ENCODE measurements at places on chromosomes 7 and 10.

DNA sequence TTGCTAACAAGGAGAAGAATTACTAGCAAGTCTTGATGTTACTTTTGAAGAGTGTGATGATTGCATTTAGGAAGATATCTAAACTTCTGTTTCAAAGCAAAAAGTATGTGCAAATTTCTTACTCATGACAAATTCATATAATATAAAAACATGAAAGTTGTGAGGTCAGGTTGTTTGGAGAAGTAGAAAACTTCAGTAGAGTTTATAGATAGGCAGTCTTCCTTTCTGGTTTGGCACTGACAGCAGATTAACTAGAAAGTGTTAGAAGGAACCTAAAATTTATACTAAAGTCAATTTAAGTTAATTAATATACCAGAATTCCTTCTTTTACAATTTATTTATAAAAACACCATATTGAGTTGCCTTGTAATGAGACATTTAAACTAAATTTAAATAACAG lies 16.9 kb downstream of the PTEN start:
- DNase-seq = no peak

DNA sequence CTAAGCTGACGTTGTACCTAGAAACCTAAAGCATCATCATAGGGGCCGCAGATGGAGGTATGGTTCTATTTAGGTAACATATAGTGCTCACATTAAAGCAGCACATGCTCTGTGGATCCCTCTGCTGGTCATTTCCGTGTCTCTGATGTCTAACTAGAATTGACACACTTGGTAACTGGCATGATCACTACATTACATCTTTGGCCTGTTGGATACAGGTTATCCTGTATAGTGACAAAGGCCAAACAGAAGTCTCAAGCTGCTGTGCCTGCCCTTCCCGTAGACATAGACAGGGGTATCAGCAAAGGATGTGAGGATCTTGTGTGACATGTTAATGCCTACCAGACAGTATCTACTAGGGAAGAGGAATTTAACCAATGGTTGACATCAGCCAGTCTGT lies 51.2 kb downstream of the KIF5B start:
- DNase-seq = no peak

DNA sequence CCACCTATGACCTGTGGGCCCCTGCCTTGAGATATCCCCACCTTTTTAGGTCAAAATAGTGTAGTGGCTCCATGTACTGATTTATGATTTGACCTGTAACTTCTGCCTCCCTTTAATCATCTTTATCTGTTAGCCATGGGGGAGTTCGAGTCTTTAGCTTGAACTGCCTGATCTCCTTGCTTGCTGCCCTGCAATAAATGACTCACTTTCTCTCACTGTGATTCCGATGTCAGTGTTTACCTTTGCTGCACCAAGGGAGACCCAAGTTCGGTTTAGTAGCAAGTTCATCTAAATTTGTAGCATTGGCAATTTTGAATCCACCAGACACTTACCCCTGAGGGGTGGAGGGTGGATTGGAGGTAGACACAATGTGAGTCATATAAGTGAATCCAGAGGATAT lies 814.6 kb upstream of the AUTS2 start:
- DNase-seq = no peak

DNA sequence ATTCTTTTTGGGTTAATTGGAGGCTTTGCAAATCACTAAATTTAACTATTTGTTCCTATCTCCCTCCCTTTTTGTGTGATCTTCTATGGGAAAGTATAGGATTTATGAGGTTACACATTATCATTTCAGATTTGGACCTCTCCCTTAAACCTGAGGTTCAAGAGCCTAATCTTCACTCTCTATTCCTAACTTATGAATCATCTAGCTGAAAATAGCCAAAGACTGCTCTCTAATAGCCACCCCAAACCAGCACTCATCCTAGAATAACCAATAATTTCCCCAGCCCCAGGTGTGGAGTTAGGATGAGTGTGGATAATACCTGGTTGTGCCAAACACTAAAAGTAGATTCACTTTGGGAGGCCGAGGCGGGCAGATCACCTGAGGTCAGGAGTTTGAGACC lies 499.2 kb downstream of the GFRA1 start:
- DNase-seq = no peak

DNA sequence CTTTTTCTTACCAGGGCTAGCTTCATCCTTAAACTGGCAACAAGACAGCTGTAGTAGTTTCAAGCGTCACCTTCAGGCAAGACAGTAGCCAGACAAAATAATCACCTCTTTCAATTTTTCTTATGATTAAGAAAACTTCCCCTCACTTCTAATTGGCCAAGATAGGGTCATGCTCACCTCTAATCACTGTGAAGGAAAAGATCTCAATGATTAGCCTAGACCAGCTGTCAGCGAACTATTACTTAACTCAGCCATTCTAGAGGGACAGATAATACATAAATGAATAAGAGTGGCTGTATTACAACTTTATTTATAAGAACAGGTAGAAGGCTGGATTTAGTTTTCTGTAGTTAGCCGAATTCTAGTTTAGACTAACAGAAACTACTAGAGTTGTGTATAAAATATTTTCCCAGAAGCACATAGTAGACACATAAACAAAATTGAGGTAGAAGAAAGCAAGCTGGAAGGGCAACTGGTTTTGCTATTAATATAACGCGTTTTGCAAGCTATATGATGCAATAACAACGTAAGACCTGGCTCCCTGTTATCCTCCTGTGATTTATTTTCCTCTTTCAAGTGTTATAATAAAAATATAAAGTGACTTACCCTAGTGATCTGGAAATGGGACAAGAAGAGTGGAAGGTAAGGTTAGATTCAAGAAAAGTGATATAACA lies 64.3 kb downstream of the ELAPOR2 start:
- DNase-seq = no peak

DNA sequence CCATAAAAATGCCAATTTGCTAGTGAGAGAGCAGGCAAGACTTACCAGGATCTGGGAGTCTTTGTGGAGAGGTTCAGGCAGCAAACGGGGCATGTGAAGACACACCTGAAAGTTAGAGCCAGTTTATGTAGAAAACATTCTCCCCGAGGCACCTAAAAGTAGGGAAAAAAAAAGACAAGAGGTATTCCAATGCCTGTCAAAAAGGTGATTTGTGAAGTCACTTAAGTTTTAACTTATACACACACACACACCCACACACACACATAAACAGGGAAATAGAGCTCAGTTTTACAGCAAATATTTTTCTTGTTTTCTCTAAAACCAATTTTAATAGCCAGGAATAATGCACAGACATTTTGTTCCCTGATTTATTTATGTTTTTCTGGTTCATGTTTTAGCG lies at the start of gene LAMB4:
Gene LAMB4 (minus strand): TSS at position 101 of the 400 bp plus-strand sequence. CDS start 7,197 bp downstream, outside the sequence.
- no peak for DNase-seq

DNA sequence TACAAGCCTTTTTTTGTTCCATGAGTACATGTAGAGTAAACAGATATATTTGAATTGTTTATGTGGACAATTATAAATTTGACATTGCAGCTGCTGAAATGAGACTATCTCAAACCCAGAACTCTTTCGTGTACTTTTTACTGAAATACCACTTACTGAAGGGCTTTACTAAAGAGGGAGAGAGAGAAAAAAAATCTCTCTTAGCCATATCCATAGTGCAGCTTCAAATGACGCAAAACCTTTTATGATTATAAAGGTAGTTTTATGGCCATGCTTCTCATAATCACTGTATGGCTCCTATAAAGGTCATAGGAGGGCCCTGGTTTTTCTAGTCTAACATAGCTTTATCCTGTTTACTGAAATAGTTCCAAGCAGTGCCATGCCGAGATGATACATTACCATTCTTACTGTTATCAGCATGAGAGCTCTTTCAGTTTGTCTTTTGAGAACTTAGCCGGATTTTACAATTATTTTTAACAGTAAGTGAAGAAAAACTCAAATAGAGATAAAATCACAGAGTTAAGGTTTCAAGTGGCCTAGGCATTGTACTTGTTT lies 35.1 kb downstream of the KCND2 start:
- DNase-seq = no peak

DNA sequence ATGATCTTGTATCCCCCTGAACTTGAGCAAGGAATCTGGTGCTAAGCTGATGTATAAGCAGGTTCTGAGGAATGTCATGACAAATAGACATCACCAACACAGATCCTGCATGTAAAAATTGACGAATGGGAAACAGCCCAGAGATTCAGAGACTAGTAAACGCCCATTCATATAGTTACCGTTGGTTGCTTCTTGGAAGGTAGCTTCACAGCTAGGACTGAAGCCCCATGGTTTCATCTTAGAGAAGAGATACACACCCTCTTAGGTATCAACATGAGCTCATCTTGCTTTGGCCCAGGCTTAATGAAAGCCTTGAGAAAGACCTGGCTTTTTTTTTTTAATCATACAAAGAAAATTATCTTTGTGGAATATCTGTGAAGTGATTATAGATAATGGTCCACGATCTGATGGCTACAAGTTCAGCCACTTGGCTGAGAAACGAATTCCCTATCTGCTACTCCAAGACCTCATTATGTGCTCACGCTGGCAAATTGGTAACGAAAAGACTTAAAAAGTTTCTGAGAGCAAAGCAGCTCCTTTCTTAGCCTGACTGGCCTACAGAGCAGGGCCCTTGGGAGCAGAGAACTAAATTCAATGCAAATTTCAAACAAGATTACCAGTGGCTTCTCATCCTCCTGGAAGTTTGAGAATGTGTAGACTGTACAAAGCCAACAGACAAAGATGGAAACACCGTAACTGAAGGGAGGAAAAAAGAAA lies 181.1 kb downstream of the NRP1 start:
- DNase-seq = no peak

- no peak for DNase-seq
Observed at GRCh38 chr10:88106366-88106765, 242.9 kb downstream of the PTEN start.

DNA sequence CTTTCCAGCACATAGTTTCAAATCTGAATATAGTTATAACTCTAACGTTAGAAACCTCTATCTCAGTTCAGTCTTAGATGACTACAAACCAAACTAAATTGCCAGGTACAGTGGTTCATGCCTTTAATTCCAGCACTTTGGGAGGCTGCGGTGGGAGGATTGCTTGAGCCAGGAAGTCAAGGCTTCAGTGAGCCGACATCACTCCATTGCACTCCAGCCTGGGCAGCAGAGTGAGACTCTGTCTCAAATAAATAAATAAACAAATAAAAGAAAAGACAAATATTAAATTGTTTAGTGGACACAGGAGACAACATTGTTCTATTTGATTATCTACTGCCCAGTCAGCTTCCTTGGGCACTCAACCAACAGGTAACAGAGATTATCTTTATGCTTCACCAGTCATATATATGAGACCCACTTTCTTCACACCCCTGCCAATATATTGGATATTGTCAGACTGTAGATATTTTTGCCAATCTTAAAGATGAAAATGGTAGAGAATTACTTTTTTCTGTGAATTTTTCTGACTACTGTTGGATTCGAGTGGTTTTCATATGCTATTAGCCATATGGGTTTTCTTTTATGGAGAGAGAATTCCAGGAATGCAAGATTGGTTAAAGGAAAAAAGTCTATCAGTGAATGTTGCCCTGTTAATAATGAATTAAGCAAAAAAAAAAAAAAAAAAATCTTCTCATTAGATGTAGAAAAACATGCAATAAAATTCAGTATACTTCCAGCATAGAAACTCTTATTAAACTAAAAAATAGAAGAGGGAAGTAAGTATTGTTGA lies 16.0 kb downstream of the HDAC9 start:
- no peak for DNase-seq

DNA sequence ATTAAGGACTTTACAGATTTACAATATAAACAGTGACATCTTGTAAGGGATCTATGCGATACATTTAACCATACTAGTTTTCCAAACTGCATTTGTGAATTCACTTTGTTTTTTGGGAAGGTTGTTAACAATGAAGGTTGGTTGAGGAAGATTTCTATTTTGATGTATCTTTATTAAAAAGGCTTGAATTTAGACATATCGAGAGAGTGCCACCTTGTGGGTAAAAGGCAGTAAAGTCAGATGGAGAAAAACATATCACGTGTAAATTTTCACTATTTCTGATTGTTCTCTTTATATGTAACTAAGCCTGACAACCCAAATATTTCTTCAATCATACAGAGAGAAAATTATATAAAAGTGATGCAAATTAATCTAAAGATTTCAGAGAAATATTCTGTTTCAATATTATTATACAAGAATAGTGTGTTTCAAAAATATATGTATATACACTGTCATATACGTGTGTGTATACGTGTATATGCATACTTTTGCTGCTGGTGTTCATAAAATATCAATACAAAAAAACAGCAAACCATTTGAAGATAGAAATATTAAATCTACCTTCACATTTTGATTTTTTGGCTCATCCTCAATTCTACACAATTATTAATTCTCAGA lies 988.6 kb downstream of the SORCS1 start:
- DNase-seq = no peak

DNA sequence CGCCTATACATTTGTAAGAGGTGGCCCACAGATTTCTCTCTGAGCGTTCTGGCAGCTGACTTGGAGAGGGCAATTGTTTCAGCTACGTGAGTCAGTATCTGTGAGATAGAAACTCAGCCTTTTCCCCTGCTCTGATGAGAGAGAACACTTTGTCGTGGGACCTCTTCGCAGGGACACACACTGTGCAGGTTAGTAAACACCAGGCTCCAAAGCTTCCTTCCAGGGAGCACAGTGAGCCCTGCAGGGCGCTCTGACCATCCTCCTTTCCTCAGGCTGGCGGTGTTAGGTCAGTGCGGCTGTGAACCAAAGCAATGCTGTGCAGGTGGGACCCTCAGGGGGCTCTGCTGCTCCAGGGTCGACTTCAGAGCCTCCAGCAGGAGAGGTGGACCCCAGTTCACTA lies 152.2 kb upstream of the TCF7L2 start:
- DNase-seq = no peak

DNA sequence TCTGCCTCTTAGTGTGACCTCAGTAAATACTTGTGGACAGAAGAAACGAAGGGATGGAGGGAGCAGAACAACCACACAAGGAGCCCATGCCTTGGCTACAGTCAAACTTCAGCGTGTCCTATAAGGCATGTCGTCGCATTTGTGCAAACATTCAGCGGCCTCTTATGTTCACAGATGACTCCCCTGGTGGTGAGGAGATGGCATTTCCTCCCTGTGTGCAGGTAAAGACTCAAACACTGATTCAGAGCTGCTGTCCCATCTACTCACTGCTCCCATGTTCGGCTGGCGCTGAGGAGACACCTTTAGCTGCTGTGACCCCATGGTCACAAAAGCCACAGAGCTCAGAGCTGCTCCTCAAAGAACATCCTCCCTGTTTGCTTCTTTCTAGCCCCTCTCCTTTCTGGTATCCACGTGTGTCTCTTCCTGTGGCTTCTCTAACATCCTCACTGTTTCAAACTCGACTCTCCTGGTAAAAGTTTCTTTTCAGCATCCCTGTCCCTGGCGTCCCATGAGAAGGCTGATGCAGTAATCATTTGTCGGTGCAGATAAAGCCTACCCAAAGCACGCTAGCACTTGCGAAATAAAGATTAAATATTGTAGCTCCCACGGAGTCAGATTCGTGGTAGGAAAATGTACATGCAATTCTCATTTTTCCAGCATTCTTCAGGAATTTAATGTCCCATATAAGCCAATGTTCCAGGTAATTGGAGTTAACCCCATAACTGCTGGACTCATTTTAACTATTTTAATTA lies 124.9 kb upstream of the NEBL start:
- no peak for DNase-seq

- DNase-seq = no peak
Observed at GRCh38 chr10:101405001-101405400, 51.0 kb downstream of the BTRC start.
